Daoy (cell line): ENCODE measurements at places on chromosomes 6 and 20. TPM values are rescaled to one million over a fixed set of nuclear protein-coding genes. Genes with fewer than 3 reads are reported as not detected.
A peak's percentile ranks its signal among the peaks of the same experiment; 100 is the strongest.

DNA sequence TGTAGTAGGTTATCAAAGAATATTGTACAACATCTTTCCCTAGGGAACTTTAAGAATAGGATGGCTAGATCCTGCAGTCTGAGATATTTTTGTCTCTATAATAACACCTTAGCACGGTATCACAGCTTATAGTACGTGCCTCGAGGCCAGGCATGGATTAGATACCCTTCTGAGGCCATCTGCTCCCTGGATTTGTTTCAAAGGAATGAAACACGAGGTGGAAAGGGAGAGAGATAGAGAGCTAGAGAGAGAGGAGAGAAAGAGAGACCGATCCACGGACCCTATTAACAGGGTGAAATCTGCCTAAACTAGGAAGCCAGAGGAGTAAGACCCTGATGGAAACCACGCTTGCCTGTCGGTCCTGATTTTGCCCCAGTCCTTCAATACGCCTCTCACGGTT, 92.5 kb downstream of the CD83 start:
- DNase-seq, result no peak

- no peak for DNase-seq
Measured at GRCh38 chr6:84432619-84433018, 205.2 kb upstream of the CEP162 start.

- no peak for DNase-seq
Measured at GRCh38 chr6:168671028-168671862, 230.3 kb downstream of the SMOC2 start.

- DNase-seq, result no peak
Measured at GRCh38 chr6:162785632-162786242, 58.0 kb downstream of the PACRG start.

- DNase-seq, result peak; percentile 4
Measured at GRCh38 chr6:117938311-117938995, 31.4 kb downstream of the SLC35F1 start.

SAMD5 gene
- total RNA-seq, result 2.0 and 2.7 TPM in 2 replicates

NRM gene
- 7.5 and 7.8 TPM in 2 replicates for total RNA-seq
